ENCODE measurements at places on chromosomes 7 and 10. TPM values are rescaled to one million over a fixed set of nuclear protein-coding genes. Genes with fewer than 3 reads are reported as not detected.

Gene GIMAP8
- total RNA-seq: 11.5 TPM

Gene LOXL4
- 6.9 TPM for total RNA-seq

DNA sequence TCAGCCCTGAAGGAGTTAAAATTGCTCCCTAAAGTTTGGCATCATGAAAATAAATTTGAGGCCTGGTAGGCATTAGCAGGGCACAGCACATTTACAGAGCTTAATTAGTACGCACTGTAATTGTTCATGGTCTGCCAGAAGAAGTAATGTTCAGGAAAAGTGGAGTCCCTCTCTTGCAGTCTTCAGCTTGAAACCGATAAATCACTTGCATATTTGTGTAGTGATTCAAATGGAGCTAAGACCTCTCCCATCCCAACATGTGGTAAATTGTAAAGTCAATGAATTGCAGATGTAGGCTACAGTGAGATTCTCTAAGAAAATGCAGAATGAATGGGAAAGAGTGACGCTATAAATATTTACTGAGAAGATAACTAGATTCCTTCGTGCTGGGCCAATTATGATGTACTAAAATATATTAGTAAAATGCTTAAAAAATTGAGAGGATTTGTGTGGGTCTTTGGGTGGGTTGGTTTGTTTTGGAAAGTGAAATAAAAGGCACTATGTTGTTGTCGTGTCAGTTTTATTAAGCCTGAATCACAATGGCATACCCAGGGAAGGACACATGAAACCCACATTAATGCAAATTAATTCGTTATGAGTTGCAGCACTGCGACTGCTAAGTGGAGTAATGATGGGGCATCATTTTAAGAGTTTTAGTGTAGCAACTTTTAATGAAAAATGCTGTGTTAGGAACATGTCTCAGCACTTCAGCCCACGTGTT lies 8.4 kb downstream of the TCF7L2 start:
- H3K36me3 ChIP-seq: no peaks in the 10 kb centered on the region
- H3K27ac ChIP-seq: peak overlapping the region; percentile 61
- H3K27me3 ChIP-seq: no peaks in the 10 kb centered on the region
- H3K4me3 ChIP-seq: peak overlapping the region; percentile 18
- H3K4me1 ChIP-seq: no peaks in the 10 kb centered on the region

GRCh38 chr10:75209921-75210281 lies 695 bp upstream of the VDAC2 start:
- peak overlapping the region; percentile 100 for H3K27ac ChIP-seq
- H3K27me3 ChIP-seq: no peaks in the 10 kb centered on the region
- DNase-seq: peak; percentile 75
- H3K36me3 ChIP-seq: no peaks in the 10 kb centered on the region
- H3K4me1 ChIP-seq: peaks cover 2% of the 10 kb centered on the region

DNA sequence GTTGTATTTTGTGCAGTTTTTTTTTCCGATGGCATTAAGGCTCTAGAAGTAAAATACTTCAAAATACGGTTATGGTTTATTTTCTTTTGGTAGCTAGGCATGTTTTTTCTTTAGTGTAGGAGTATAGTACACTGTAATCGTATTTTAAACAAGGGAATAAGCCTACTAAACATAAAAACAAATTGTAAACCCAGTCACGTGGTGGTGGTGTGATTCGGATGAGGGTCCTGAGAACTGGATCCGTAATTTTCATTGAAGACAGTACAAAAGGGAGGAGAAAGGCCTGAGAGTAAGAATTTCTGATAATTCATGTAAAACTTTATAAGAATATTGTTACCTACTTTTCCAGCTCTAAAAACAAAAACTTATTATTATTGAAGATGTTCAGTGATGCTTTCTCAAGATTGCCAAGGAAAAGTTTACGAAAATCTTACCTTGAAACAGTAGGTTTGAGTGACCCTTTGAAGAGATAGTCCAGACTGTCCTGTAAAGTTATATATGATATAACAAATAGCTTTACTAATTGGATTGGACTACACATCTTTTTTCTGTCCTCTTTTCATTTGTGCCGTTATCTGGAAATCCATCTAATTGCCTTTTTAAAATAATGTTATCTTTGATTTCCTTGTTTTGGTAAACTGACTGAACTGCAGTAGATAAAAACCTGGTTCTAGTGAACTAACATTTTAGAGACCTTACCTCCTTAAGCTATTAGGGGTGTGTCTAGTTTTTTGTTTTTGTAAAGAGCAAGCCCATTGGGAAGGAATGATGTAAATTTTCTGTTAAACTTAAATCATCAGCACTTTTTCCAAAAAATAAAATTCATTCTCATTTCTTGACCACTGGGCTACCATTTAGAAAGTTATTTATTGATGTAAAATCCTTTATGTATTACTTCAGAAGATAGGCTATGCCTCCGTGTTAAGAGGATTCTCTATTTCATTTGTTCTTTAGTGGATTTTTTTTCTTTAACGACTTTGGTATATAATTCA lies 1.0 kb upstream of the PBLD start:
- peak overlapping the region; percentile 100 for H3K27ac ChIP-seq
- H3K36me3 ChIP-seq: no peaks in the 10 kb centered on the region
- peak overlapping the region; percentile 99 for H3K4me3 ChIP-seq
- DNase-seq: no peak
